ENCODE measurements at places on chromosomes 3 and 15. TPM values are rescaled to one million over a fixed set of nuclear protein-coding genes. Genes with fewer than 3 reads are reported as not detected.

OTOL1 gene
- not detected for total RNA-seq

STRA6 gene
- 12.9 TPM for total RNA-seq

TBC1D21 gene
- total RNA-seq: not detected

RNU6-1 gene
- total RNA-seq: not detected
